ENCODE measurements at places on chromosomes 2 and 18.

DNA sequence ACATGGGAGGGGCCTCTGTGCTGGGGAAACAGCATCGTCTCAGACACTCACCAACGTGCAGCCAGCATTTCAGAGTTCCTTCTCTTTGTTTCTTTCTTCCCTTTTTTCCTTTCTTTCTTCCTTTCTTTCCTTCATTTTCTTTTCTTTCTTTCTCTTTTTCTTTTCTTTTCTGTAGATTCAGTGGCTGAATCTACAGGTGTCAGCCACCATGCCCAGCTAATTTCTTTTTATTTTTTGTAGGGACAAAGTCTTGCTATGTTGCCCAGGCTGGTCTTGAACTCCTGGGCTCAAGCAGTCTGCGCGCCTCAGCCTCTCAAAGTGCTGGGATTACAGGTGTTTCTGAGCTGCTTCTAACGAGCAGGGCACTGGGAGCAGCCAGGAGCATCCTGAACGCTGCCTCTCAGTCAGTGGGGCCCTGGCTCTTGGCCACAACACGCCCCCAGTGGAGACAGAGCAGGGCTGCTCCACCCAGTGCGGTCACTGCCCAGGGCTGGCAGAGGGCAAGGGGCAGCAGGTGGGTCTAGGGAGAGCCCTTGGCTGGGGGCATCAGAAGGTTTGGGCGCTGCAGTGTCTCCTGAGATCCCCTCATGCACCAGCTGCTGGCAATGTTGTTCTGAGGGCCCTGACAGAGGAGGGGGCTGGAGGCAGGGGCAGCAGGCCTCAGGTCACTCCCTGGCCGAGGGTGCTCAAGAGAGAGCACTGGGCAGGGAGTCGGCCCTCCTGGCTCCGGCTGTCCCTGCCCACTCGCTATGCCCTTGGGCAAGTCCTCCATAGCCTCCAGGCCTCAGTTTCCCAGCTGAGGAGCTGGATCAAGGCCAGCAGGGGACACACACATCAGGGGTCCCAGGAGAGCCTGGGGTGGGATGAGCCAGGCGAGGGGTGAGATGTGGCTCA, 4.7 kb upstream of the KLHL30 start:
- DNase-seq = no peak

DNA sequence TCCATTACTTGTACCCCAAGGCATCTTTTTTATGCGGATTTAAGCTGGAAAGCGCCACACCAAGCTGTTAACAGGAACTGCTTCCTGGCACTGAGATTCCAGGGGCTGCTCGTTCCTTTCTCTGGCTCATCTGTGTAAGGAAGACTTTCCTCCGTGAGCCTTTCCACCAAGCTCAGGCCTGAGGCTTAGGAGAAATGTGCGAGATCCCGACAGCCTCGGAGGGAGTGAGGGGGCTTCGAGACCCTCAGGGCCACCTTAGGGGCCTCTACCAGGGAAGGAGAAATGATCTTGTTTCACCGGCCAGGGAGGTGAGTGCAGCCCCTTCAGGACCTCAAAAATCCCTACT, 17.1 kb downstream of the B3GNT7 start:
- no peak for DNase-seq

DNA sequence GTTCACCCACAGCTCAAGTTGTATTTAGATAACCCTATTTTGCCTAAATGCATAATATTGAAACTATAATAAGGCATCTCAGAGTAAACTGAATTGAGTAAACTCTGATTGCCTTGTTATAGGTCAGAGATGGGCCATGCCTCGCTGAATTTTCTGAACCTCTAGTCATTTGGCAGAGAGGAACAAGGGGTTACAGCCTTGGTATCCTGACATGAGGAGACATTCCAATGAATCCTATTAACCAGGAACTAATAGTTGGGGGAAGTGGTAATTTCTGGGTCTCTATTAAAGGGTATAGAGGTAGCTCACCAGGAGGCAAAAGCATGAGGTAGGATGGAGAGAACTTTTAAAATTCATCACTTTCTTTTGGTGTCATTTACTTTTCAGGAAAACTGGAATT, 227.4 kb upstream of the CHST9 start:
- DNase-seq = no peak

DNA sequence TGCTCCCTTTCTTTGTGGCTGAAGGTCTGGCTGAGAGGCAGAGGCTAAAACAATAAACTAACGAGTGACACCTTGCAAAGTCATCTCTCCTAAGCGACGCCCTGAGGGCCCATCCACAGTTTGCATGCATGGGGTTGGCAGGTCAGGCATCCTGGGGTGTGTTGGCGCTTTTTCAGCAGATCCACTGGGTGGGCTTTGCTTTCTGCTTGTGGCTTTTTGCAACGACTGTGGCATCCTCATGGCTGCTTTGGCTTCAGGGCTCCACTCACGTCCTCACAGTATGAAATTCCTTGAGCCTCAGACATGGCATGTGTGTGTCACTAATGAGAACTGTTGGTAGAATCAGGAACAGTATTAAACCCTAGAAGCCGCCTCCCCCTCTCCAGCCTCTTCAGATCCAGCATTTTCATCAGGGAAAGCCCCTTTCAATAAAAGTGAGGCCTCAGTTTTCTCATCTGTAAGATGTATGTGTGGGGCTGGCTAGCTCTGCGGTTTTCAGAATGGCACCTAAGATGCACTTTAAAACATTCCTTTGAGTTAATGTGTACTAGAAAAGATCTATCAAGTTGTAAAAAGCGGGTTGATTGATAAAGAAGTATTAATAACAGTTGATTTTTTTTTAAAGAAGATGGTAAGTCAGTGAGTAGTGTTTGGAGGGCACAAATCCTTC, 72.5 kb downstream of the SH3BP4 start:
- no peak for DNase-seq

- no peak for DNase-seq
Measured at GRCh38 chr18:5510135-5510846, 33.5 kb downstream of the EPB41L3 start.

DNA sequence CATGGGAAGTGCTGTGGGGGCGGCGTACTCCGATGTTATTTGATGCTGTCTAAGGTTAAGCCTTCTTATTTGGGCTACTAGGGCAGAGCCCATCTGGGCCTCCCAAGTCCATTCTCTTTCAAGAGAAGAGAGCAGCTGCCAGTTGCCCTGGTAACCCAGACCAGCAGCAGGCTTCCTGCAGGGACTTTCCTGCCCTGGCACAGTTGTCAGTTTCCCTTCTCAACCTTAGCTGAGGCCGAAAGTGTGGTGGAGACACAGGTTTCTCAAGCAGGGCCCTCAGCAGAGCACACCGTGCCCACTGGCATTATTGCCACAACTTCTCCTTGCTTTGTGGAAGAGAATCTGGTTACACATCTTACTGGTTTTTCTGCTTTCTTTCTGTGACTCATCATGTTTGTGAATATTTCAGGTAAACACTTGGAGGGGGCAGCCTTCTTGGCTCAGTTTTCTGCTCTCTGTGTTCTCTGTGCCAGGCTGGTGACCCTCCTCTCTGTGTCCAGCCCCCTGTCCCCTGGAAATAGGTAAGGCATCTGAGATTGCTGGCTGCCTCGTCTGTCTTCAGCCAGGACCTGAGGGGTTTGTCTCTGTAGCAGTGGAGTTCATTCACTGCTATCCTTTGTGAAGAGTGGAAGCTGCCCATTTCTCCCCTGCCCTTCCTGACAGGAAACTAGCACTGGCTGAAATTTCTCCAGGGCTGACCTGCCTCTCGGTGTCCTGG, 111.0 kb downstream of the B3GNT2 start:
- peak; percentile 32 for DNase-seq

Data from activated CD8-positive, alpha-beta memory T cell treated with anti-CD3 and anti-CD28 coated beads, Interleukin-2, amount 50 U/mL, for 4 hours (primary cell).